A375 (cell line): ENCODE measurements at places on chromosomes 13 and 19. TPM values are rescaled to one million over a fixed set of nuclear protein-coding genes. Genes with fewer than 3 reads are reported as not detected.

F10 gene
- total RNA-seq = not detected in 2 replicates

TTC9B gene
- 0.27 and 0.72 TPM in 2 replicates for total RNA-seq

SLC44A2 gene
- total RNA-seq = 17.6 and 38.2 TPM in 2 replicates

TYROBP gene
- total RNA-seq = not detected in 2 replicates

SLC10A2 gene
- total RNA-seq = not detected in 2 replicates

CYP2A7 gene
- total RNA-seq = not detected in 2 replicates

N4BP2L2 gene
- 63.9 and 69.9 TPM in 2 replicates for total RNA-seq

LRG1 gene
- 0.11 TPM in 1 of 2 replicates, not detected in the other for total RNA-seq

FAM216B gene
- not detected in 2 replicates for total RNA-seq

DAND5 gene
- total RNA-seq = 0.38 TPM in 1 of 2 replicates, not detected in the other

ZNF506 gene
- 10.9 and 13.3 TPM in 2 replicates for total RNA-seq

UHRF1 gene
- 99.7 and 107 TPM in 2 replicates for total RNA-seq

BRME1 gene
- 3.0 and 5.6 TPM in 2 replicates for total RNA-seq

ANGPTL8 gene
- not detected in 2 replicates for total RNA-seq

APOC1 gene
- total RNA-seq = 9.9 and 11.1 TPM in 2 replicates

FFAR2 gene
- not detected in 2 replicates for total RNA-seq

CALR3 gene
- total RNA-seq = 0.23 TPM in 1 of 2 replicates, not detected in the other

DPF1 gene
- total RNA-seq = 8.2 and 9.2 TPM in 2 replicates

OR4F17 gene
- total RNA-seq = not detected in 2 replicates

KLF1 gene
- total RNA-seq = not detected in 2 replicates

CRX gene
- not detected in 2 replicates for total RNA-seq

PGLYRP2 gene
- not detected in 2 replicates for total RNA-seq

ESD gene
- total RNA-seq = 64.7 and 68.1 TPM in 2 replicates

C1QTNF9B gene
- not detected in 2 replicates for total RNA-seq

CDX2 gene
- 0.94 TPM in 1 of 2 replicates, not detected in the other for total RNA-seq

PEPD gene
- total RNA-seq = 30.0 and 39.6 TPM in 2 replicates

BLVRB gene
- 41.0 and 52.6 TPM in 2 replicates for total RNA-seq

PPP1R37 gene
- total RNA-seq = 29.2 and 29.7 TPM in 2 replicates

F2RL3 gene
- total RNA-seq = 0.61 and 0.64 TPM in 2 replicates

ALDH16A1 gene
- total RNA-seq = 87.2 and 102 TPM in 2 replicates

C1QTNF9 gene
- not detected in 2 replicates for total RNA-seq

OVOL3 gene
- not detected in 2 replicates for total RNA-seq

KCNRG gene
- total RNA-seq = 0.30 TPM in 1 of 2 replicates, not detected in the other

ZNF709 gene
- total RNA-seq = 0.45 and 0.98 TPM in 2 replicates

ZNF540 gene
- total RNA-seq = 0.15 and 2.0 TPM in 2 replicates

CD177 gene
- 0.13 TPM in 1 of 2 replicates, not detected in the other for total RNA-seq

CASP14 gene
- total RNA-seq = not detected in 2 replicates

GPATCH1 gene
- 5.3 and 8.0 TPM in 2 replicates for total RNA-seq

ADGRE2 gene
- 0.82 and 1.3 TPM in 2 replicates for total RNA-seq

GSX1 gene
- not detected in 2 replicates for total RNA-seq

ZIC2 gene
- 3.0 and 4.5 TPM in 2 replicates for total RNA-seq

STK11 gene
- 43.7 and 46.0 TPM in 2 replicates for total RNA-seq

KIR2DL3 gene
- not detected in 2 replicates for total RNA-seq

ISYNA1 gene
- 26.3 and 35.8 TPM in 2 replicates for total RNA-seq

DDX49 gene
- total RNA-seq = 251 and 256 TPM in 2 replicates

PRTN3 gene
- total RNA-seq = not detected in 2 replicates

SPACA7 gene
- not detected in 2 replicates for total RNA-seq

OR1M1 gene
- not detected in 2 replicates for total RNA-seq

CEACAM4 gene
- not detected in 2 replicates for total RNA-seq
